Hematopoietic multipotent progenitor cell treated with erythropoietin and hydrocortisone succinate and interleukin-3 and kit ligand, for 6 days (in vitro differentiated cells): ENCODE measurements at places on chromosomes 7 and 10.

- DNase-seq: no peak
Observed at GRCh38 chr10:97279121-97279815, 13.2 kb downstream of the ARHGAP19 start.

DNA sequence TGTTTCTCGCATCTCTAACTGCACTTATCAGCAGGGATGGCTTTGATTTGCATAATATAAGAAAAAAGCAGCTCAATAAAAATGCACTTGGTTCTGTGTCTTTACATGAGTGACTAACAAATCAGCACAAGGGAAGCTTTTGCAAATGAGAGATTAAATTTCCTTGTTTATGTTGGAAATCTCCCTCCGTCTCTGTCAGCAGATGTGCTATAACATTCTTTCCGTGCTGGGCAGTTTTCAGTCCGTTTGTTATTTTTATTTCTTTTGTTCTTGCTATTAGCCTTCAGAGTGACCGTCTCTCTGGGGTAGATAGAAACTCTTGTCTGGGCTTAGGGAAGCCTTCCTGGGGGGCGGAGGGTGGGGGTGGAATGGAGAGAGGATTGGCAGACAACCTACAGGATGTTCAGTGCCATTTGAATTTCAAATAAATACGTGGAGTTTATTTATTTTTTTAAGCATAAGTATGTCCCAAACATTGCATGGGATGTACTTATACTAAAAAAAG lies 96.0 kb downstream of the GATA3 start:
- no peak for DNase-seq

- peak; percentile 95 for DNase-seq
Observed at GRCh38 chr10:84525120-84525806, 196.9 kb downstream of the CCSER2 start.

GRCh38 chr10:118950997-118951637 lies 78.4 kb upstream of the NANOS1 start:
- DNase-seq: no peak

DNA sequence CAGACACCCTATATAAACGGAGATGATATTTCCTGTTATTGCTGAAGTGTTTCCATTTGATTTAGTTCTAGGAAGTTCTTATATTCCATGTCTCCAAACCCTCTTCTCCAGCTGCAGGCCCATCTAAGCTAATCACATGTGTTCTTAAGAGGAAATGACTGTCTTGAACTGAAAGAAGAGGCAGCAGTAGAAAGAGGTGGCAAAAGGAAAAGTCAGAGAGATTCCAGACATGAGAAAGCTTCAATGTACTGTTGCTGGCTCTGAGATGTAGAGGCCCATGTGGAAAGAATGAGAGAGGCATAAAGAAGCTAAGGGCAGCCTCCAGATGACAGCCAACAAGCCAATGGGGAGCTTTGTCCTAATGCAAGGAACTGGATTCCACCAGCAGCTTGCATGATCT lies 287.2 kb downstream of the GFRA1 start:
- no peak for DNase-seq

DNA sequence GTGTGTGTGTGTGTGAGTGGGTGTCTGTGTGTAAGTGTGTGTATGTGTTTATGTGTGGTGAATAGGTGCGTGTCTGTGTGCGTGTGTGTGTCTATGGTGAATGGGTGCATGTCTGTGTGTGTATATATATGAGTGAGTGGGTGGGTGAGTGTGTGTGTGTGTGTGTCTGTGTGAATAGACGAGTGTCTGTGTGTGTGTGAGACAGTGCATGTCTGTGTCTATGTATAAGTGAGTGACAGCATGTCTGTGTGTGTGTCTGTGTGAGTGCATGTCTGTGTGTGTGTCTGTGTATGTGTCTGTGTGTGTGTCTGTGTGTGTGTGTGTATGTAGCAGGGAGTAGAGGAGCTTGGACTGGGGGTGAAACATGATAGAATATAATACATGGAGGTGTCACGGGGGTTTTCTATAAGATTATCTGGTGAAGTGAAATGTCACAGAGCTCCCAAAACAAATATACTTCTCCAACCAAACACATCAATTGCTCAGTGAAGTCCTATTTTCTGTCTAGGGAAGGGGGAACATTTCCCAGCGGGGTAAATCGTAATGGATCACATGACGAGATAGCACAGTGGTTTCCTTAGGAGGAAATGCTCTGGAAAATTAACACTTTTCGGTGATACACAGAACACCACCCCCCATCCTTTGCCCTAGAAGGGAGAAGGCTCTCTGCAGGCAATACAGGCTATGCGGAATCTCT lies 723.3 kb upstream of the CELF2 start:
- no peak for DNase-seq

- DNase-seq: no peak
Observed at GRCh38 chr7:90923541-90923997, 327.4 kb downstream of the CDK14 start.

- DNase-seq: no peak
Observed at GRCh38 chr7:80890426-80891258, 28.2 kb downstream of the SEMA3C start.

DNA sequence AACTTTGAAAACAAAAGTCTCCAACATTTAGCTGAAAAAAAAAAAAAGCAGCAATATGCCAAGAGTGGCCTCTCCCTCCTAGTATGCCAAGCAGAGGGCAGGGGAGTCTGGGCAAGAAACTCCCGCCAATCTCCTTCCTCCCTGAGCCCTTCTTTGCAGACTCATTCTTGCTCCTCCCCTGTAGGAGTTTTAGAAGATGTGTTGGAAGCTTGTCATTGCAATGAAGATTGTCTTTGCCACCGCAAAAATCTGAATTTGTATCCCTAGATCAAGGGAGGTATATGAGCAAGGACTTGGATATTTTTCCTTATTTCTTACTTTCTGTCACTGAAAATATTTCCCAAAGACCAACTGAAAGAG lies 2.6 kb upstream of the TNS3 start:
- DNase-seq: no peak

- DNase-seq: no peak
Observed at GRCh38 chr7:6575281-6576023, 1.8 kb upstream of the ZDHHC4 start.

DNA sequence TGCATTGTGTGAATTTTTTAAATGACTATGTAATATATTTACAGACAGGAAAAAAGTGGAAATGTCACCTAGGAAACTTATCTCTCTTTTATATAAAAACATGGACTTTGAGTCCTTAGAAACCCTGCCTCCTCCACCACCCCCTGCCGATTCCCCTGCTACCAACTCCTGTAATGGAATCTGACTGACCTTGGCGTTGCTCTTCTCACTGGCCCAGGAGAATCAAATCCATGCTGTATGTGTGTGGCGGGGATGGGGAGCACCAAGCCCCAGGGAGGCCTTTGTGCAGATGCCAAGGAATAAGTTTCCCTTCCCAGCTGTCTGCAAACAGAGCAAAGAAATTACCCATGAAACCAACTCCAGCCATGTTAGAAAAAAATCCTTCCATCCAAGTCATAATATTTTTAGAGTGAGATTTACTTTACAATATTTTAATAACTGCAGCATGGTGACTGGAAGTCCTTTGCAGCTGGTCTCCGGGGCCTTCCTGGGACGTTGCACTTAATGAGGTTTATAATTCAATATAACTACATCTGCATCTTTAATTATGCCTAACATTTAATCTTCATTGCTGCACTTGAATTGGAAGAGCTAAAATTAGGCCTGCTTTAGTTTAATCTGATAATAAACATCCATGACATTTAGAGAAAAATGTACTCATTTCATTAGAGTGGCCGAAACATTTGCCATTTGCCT lies 111.4 kb upstream of the CACUL1 start:
- no peak for DNase-seq

DNA sequence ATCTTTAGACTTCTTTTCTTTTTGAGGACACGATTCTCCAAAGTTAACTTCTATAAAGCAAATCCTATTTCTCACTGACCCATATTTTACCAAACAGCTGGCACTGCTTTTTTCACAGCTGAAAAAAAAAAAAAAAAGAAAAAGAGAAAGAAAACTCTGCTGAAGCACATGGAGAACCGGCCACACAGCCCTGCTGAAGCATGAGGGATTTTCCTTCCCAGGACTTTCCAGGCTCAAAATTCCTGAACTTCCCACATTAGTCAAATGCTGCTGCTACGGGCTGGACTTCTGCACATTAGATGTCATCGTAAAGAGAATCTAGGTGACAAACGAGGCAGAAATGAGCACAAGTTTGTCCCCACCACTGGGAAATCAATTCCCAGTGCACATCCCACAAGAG lies 25.2 kb downstream of the HIPK2 start:
- DNase-seq: no peak
